ENCODE measurements at places on chromosomes 2 and 18.
A peak's percentile ranks its signal among the peaks of the same experiment; 100 is the strongest.

DNA sequence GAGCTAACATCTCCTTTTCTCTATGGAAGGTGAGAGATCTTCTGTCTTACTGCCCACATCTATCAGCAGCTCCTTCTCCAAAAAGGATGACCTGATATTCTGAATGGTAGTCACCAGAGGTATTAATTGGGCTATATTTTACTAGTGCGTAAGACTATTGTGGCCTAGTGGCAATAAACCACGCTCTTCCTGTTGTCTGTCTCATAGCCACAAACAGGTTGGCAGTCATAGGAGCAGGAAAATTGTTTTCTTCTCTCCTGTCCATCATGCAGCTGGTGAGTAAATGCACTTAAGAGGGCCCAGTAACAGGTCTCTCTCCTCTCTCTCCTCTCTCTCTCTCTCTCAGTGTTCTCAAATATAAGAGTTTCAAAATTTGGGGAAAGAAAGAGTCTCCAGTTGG is 856.8 kb upstream of the ACVR2A start:
- DNase-seq = no peak

DNA sequence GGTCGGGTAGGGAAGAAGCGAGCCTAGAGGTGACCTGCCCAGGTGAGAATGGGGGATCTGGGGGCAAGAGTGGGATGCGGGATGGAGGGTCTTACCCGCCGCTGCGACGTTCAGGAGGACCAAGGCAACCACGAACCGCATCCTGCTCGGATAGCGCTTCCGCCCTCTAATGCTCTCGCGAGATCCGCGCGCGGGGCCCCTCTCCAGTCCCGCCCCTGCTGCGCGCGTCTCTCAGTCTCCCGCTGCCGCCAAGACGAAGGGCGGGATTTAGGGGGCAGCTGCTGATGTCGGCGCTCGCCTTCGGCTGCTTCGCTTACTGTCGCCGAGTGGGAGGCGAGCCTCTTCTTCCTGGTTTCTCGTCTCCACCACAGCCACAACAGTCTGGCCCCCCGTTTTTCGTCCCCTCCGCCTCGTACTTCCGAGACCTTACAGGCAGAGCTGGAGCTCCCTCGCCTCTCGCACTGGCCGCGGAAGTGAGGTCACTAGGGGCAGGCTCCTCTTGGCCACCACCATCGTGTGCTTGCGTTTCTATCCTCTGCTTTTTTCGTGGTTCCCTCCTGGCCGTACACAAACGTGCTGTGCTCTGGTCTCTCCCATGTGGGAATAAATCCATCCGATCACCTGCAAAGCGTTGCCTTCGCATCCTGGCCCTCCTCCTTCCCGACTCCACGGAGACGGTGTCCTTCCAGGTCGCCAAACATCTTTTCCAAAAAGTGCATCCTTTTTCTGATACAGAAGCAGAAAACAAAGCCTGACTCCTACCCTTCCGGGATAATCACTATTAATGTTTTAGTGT is at the start of gene TGOLN2:
Gene TGOLN2, minus strand, starts transcription at position 168 of the 796 bp plus-strand sequence. Its CDS starts 27 bp downstream, at position 141.
- DNase-seq = peak; percentile 98

DNA sequence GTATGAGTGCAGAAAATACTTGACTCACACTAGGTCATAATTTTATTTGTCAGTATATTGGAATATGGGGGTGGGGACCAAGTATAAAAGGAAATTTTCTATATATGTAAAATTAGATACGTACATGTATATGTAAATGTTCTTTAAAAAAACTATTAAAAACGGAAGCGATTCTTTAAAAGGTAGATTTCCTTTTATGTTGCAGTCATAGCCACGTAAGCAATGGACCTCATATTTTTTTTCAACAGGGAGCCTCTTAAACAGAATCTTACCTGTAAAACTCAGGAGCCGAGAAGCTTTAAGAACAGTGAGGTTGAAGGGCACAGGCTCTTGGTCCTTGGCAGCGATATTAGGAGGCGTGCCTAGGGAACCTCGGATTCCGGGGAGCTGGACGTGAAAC is 3.3 kb downstream of the RHBDD1 start:
- DNase-seq = peak; percentile 70

GRCh38 chr2:135162377-135162776 is 110.3 kb downstream of the RAB3GAP1 start:
- DNase-seq = peak; percentile 33

DNA sequence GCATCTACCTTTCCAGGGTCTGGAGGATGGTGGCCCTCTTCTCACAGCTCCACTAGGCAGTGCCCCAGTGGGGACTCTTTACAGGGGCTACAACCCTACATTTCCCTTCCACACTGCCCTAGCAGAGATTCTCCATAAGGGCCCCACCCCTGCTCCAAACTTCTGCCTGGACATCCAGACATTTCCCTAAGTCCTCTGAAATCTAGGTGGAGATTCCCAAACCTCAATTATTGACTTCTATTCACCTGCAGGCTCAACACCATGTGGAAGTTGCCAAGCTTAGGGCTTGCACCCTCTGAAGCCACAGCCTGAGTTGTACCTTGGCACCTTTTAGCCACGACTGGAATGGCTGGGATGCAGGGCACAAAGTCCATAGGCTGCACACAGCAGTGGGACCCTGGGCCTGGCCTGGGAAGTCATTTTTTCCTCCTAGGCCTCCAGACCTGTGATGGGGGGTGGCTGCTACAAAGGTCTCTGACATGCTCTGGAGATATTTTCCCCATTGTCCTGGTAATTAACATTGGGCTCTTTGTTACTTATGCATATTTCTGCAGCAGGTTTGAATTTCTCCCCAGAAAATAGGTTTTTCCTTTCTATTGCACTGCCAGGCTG is 53.7 kb upstream of the ST3GAL5 start:
- DNase-seq = no peak
